ENCODE measurements at places on chromosomes 1 and 21.
A peak's percentile ranks its signal among the peaks of the same experiment; 100 is the strongest.

- DNase-seq = no peak
These were observed 72.4 kb upstream of the IFNAR2 start for GRCh38 chr21:33157303-33157702.

GRCh38 chr1:28812669-28813468 is 899 bp downstream of the OPRD1 start:
- DNase-seq = no peak

- DNase-seq = no peak
These were observed 10.5 kb downstream of the C1orf167 start for GRCh38 chr1:11772458-11772857.

DNA sequence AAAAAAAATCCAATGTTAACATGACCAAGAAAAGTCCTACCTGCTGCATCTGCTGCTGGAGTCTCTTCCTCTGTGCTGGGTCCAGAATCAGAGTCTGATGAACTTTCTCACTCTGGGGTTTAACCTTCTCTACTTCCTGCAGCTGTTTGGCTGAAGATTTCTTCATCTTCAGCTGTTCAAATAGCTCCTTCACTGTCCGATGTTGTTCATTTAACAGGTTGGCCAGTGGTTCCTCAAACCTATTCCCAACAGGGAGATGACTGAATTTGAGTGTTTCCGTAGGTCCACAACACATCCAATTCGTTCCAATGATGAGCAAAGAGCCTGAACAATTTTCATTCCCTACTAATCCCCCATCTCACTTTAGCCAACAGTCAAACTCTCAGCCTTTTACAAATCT is 79.4 kb downstream of the GON4L start:
- no peak for DNase-seq

- no peak for DNase-seq
These were observed 70.2 kb upstream of the OLIG2 start for GRCh38 chr21:32955311-32956060.

- DNase-seq = no peak
These were observed 1.5 kb downstream of the TTC34 start for GRCh38 chr1:2799811-2800663.

GRCh38 chr1:11528611-11529261 is 49.8 kb downstream of the DISP3 start:
- no peak for DNase-seq

DNA sequence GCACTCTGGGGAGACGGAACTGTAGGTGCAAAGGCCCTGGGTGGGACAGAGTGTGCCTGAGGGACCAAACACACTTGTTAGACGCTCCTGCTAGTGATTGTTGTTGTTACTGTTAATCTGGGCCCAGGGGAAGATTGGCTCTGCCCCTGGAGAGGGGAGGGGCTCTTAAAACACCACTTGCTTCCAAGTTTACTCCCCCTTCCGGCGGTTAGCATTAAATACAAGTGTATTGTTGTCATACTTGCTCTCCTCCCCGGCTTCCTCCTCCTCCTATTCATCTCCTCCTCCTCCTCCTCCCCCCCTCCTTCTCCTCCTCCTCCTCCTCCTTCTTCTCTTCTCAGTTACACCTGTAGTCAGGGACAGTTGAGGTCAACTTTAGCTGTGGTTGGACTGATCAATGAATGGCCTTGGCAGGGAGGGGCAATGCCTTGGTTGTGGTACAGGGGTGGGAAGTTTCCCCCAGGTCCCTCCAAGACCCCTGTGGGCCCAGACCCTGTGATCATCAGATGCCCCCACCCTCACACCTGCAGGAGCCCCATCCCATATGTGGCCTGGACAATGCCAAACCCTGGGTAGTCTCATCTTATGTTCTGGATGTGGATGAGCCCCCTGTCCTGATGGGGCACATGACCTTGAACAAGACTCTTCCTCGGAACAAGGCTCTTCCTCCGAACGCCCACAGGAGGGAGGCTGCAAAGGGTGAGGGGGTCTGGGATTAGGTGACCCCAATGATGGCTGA is 217.3 kb downstream of the PTPRU start:
- DNase-seq = peak; percentile 20

- DNase-seq = no peak
These were observed 13.9 kb downstream of the AKR7A3 start for GRCh38 chr1:19274636-19275035.

- no peak for DNase-seq
These were observed 40.8 kb downstream of the WNT2B start for GRCh38 chr1:112549590-112549989.

- DNase-seq = no peak
These were observed 7.6 kb downstream of the TTF2 start for GRCh38 chr1:117067533-117068370.

DNA sequence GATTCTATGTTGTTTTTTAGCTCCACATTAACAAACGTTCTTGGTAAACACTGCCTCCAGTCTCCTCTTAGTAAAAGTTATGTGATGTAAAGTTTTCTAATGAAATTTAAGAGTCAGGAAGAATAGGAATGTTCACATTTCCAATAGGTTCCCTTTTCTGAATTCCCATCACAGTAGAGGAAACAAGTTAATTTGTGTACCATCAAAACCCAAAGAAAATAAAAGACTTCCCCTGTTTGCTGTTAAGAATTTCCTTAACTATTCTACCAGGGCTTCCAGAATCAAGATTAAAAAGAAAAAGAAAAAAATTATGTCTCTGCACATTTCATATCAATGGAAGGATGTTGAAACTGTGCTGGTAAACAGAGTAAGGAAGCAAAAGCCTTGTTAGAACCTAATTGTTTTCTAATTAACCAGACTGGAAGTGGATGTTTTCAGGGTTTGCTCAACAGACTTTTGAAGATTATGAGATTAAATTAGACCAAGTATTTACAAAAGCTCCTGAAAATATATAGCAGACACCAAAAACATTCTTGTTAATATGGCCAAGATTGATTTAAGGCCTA is 43.4 kb upstream of the PALMD start:
- DNase-seq = no peak

DNA sequence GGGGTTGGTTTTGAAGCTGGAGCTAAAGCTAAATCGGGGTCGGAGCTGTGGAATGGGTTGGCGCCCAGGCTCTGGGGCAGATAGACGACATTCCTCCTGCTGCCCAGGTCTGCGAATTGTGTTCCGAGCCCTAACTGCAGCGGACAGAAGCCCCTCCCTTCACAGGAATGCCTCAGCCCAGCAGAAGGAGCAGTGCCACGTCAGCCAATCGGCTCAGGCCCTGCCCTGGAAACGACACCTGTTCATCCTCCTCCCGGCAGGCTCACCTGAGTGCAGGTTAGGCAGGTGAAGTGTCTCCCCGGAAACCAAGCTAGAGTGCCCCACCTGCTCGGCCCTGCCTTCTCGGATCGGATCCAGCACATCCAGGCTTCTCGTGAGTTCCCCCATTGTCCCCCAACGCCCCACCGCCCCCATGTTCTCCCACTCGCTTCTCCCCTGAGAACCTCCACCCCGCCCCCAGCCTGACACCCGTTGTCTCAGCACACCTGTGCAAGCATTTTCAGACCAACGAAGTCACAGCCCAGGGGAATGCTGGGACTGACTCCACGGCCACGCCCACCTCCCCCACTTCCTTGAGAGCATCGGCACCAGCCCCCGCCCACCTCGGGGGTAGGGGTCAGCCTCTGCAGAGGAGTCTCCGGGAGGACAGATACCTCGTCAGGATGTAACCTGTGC is 775 bp downstream of the TMEM125 start:
- no peak for DNase-seq

GRCh38 chr1:99577313-99577712 is 68.6 kb upstream of the PALMD start:
- no peak for DNase-seq

- DNase-seq = no peak
These were observed at the start of gene SELENBP1 for GRCh38 chr1:151372058-151372934. Gene SELENBP1, minus strand, starts transcription at chr1:151372705. Its CDS starts 64 bp downstream, at chr1:151372641.

- DNase-seq = no peak
These were observed 207.5 kb upstream of the SAMSN1 start for GRCh38 chr21:14753466-14754258.

- DNase-seq = no peak
These were observed 157.9 kb downstream of the PEX14 start for GRCh38 chr1:10632691-10633090.

- DNase-seq = no peak
These were observed 21.5 kb downstream of the CLSPN start for GRCh38 chr1:35748326-35748725.

DNA sequence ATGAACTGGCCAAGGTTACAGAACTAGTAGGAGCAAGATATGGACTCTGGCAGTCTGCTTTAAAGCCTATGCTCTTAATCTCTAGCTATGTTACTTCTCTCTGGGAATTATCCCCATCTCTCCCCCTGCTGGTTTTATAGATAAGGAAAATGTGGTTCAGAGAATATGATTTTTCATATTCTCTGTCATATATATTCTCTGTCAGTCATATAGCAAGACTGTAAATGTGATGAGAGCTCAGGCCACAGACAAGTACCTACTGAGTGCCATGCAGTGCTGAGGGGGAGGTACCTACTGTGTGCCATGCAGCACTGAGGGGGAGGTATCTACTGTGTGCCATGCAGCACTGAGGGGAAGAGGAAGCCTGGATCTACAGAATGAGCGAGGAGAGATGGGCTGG is 220.3 kb upstream of the FGGY start:
- DNase-seq = no peak

DNA sequence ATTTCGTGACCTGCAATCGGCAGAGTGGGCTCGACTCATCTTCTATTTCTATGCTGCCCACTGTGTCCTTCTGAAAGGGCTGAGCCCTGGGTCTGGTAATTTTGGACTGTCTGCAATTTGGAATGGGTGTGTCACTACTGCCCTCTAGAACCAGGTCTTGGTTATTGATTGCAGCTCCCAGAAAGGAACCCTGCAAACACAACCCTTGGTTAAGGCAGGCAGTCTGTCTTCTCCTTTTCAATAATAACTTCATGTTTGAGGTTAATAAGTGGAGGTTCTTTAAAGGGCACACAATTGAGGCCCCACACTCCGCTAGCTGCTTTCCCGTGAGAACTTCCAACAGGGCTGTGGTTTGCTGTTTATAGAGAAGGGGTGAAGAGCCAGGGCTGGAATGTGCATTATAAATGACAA is 79.9 kb upstream of the LYST start:
- DNase-seq = no peak

DNA sequence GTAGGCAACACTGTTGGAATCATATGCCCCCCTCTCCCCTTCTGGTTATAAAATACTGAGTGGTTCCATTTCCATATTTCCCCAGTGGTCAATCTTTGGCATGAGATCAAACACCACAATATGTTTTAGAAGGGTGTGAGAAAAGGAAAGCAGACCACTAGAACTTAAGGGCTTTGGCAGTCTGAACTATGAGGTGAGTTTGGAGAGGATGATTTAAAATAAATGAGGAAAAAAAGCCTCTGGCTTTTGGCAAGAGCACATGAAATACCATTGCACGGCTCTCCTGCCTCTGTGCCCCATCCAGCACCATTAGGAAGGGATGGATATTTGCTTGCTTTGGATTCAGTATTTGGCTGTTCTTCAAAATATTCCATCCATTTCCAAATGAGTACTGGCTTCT is 339.5 kb upstream of the C1orf87 start:
- DNase-seq = no peak

GRCh38 chr21:38303300-38303699 is 46.5 kb downstream of the KCNJ15 start:
- DNase-seq = no peak

DNA sequence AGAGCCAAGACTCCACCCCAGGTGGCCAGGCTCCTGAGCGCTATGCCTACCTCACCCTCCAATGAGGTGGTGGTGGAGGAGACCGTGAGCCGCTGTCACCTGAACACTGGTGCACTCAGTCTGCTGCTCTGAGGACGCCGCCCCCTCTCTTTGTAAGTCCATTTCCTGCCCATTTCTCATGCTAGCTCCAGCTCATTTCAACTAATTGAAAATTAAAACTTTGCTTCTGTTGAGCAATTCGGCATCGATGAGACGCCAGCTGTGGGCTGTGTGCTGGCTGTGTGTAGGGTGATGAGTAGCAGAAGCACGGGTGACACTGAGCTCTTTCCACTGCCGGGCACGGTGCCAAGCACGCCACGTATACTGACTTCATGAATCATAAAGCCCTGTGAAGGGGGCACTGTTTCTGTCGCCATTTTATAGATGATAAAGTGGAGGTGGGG is 11.2 kb downstream of the TNFRSF1B start:
- DNase-seq = no peak

- DNase-seq = no peak
These were observed 452.9 kb upstream of the PRMT6 start for GRCh38 chr1:106603616-106604015.

DNA sequence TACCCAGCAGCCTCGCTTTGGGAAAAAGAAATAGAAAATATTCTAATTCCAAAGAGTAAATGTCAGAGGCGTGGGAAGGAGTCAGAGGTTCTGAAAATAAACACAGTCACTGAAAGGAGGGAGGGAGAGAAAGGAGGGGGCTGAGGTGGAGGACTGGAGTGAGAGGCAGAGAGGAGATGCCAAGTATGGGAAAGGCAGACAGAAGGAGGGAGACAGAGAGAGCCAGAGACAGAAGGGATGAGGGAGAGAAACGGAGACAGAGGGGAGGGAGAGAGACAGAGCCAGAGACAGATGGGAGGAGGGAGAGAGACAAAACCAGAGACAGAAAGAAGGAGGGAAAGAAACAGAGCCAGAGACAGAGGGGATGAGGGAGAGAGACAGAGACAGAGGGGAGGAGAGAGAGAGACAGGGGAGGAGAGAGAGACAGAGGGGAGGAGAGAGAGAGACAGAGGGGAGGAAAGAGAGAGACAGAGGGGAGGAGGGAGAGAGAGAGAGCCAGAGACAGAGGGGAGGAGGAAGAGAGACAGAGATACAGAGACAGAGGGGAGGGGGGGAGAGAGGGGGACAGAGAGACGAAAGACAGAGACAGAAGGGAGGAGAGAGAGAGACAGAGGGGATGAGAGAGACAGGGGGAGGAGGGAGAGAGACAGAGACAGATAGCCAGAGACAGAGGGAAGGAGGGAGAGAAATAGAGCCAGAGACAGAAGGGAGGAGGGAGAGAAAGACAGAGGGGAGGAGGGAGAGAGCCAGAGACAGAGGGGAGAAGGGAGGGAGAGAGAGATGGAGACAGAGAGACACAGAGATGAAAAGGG is 525.5 kb downstream of the MATN1 start:
- no peak for DNase-seq

- DNase-seq = no peak
These were observed 8.8 kb upstream of the CAPN8 start for GRCh38 chr1:223674119-223674890.

- no peak for DNase-seq
These were observed 43.5 kb downstream of the PRDM16 start for GRCh38 chr1:3112526-3112925.

DNA sequence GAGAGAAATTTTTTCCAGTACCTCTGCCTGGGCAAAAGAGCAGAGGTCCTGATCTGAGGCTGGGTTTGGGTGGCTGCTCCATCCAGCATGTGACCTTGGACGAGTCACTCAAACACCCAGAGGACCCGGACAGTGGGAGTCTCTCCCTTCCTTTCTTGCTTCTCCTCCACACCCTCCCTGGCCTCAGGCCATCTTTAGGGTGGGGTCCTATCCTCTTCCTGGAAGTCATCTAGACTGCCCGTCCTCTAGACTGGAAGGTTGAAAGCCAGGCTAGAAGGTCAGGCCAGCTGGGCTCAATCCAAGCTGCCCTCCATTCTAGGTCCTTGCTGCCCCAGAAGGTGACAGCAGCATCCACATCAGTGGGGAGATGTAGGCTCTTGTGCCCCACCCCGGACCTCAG is 599.5 kb downstream of the MATN1 start:
- no peak for DNase-seq

Data from GM18507 (cell line).